ENCODE measurements at places on chromosomes 16 and 17. TPM values are rescaled to one million over a fixed set of nuclear protein-coding genes. Genes with fewer than 3 reads are reported as not detected.
A peak's percentile ranks its signal among the peaks of the same experiment; 100 is the strongest.

Gene OR3A2
- total RNA-seq: 0.26 TPM

Gene KRTAP3-1
- not detected for total RNA-seq

Gene GPR142
- total RNA-seq: 0.28 TPM

Gene CUEDC1
- 0.58 TPM for total RNA-seq

Gene CRHR1
- total RNA-seq: not detected

Gene DGKE
- 33.0 TPM for total RNA-seq

Gene EFNB3
- not detected for total RNA-seq

Gene PTGES3L
- total RNA-seq: 0.66 TPM

Gene TNRC6A
- total RNA-seq: 52.9 TPM

Gene NHERF2
- 1.8 TPM for total RNA-seq

DNA sequence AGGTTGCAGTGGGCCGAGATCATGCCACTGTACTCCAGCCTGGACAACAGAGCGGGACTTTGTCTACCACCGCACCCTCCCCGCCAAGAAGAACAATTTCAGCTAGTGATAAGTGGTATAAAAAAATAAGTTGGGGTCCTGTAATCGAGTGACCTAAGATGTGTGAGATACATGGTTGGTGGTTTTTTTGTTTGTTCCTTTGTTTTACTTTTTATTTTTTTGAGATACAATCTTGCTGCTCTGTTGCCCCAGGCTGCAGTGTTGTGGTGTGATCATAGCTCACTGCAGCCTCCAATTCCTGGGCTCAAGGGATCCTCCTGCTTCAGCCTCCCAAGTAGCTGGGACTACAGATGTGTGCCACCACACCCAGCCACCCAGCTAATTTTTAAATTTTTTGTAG is 58.7 kb downstream of the PITPNC1 start:
- peak; percentile 71 for DNase-seq

- DNase-seq: no peak
These were observed 14.2 kb downstream of the C16orf82 start for GRCh38 chr16:27080895-27081294.

- no peak for DNase-seq
These were observed 2.3 kb upstream of the RSKR start for GRCh38 chr17:28616281-28616680.

GRCh38 chr17:309361-309888 is 43.2 kb downstream of the RPH3AL start:
- no peak for DNase-seq

DNA sequence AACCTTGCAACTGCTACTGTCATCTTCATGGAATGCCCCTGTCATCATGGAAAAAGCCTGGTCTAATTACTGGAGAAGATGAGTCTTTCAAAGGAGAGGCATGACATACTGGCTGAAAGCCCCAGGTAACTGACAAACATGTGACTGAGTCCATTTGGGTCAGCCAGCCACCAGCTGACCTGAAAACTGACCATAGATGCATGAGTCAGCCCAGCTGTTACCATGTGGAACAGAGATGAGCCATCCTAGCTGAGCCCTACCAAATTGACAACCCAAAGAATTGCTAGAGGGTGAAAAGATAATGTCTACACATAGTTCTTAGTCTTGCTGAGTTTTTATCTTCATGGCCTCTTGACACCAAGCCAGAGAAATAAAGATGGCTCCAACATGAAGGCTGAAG is 311.8 kb downstream of the UTP18 start:
- DNase-seq: no peak

GRCh38 chr17:80397686-80398085 is 17.3 kb upstream of the ENDOV start:
- no peak for DNase-seq

DNA sequence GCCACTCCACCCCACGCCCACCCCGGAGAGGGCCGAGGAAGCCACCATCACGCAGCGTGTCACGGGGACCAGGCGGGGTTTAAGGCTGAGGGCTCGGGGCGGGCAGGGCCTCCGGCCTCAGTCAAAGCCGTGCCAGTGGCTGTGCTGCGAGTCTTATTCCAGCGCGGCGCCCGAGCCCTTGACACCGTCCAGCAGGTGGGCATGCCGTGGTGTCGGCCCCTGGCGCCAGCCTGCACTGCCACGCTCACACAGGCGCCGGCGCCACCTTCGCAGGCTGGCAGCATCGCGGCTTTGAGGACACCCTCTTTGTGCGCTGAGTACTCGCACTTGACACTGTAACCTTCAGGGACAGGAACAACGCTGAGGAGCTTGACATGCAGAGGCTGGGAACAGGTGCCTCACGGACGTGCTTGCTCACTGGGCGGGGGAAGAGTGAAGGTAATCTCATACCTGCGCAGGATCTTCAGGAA is 34.0 kb upstream of the ZNF629 start:
- no peak for DNase-seq

DNA sequence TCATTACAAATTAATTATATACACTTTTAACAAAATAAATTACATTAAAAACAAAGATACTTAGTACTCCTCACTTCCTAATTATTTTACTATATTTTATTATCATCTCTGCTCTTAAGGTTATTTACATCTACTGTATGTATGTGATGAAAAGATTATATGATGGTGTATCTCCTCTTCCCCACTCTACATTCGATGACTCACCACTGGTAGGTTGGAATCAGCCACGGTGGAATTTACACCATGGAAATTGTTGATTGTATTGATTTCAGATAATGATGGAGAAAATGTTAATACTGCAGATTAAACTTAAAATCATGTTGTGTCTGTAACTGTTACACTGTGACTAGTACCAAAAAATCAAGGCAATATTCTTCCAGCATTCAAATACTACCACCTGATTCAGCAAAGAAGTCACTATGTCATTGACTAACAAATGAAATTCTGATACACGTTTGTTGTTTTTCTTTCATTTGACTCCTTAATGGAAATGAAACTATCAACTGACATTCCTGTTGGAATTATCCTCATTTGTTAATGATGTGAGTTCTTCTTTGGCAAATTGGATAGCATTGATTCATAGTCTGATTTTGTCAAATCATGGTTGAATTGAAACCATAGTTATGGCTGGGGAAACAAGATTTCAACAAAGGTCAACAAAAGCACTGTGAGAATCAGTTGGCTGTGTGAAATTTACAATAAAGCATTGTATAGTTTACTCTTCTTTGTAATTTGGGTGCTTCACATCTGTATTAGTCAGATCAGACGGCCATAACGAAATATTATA is 69.0 kb upstream of the NLK start:
- no peak for DNase-seq

GRCh38 chr17:75288770-75289114 is 491 bp downstream of the SLC25A19 start:
- peak; percentile 85 for DNase-seq

DNA sequence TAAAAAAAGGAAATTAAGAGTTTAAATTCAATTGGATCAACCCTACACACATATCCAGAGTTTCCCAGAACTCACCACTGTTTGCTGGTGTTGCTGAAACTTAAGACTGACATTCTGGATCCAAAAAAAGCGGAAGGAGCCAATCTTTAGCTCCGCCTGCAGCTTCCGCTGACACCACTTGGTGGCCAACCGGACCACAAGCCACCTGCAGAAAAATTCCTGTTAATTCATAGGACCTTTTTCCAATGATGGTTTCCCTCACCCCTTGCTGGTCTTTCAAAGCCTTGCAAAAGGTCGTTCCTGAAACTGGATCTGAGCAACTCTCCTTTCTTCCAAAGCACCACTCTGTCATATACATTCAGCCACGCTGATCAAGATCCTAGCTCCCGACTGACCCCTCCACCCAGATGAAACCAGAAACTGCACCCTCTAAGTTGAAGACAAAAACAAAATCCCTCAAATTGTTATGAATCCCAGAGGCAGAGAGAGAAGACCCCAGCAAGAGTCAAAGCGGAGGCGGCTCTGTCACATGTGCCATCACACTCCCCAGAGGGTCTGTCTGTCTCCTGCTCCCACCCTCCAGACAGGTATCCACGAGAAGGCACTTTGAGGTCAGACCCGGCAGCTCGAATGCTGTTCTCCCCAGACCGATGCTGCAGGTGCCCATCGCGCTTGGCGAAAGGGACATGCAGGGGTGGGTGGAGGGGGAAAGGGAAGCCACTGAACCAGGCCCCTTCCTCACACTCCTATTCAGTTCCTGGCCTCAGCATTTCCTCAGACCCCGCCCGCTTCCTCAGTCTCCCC is 773 bp downstream of the BLTP2 start:
- DNase-seq: peak; percentile 81

GRCh38 chr17:38918129-38918913 is 7.1 kb upstream of the LASP1NB start:
- no peak for DNase-seq

DNA sequence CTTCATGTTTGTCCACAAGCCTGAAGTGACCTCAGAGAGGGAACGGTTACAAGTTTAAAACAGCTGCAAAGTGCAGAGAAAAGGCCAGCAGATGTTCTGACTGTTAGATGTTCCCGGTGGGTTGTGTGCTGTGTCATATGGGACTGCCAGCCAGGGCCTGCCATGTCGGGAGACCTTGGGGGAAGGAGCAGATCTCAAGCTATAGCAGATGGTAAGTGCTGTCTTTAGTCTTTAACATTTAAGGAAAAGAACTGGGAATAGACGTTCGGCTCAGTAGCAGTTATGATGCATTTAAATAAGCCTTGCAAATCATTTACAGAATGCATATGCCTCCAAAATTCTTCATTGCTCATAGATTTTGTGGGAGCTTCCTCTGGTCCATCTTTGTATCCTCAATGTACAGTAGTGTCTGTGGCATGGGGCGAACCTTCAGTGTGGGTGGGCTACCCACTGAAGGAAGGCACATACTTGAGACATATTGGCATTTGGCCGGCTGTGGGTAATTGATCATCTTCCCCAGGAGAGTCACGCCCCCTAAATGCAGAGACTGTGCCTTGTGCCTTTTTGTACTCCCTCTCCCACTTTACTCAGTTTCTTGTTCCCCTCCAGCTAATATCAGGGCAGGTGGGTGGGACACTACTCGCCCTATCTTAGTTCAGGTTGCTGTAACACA is 131.9 kb downstream of the NPIPB5 start:
- no peak for DNase-seq

GRCh38 chr17:45040459-45040858 is 11.0 kb downstream of the DCAKD start:
- no peak for DNase-seq

GRCh38 chr17:4150096-4150495 is 7.1 kb downstream of the CYB5D2 start:
- no peak for DNase-seq

DNA sequence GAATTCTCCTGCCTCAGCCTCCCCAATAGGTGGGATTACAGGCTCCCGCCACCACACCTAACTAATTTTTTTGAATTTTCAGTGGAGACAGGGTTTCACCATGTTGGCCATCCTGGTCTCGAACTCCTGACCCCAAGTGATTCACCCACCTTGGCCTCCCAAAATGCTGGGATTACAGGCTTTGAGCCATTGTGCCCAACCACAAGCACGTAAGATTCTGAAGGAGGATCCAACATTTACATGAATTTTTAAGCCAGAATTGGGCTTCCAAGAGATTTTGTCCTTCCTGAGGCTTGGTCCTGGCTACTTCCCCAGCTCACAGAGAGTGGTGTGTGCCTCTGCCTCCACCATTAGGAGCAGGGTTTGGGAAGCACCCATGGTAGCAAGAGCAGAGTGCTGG is 11.1 kb downstream of the G6PC3 start:
- DNase-seq: no peak

DNA sequence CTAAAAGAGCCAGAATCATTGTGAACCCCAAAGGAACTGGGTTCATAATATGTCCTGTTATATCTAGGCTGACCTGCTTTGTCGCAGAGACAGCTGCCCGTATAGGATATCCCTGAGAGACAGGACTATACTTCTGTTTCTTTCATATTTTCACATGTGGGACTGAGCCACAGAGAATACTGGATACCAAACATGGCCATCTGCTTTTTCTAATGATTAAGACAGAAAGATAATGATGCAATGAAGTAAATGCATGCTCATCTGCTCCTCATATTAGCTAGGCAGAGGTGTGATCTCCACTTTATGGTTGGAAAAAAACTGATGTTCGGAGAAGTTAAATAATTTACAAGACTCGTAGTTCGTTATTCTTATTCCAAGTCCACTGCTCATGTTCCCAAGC is 160.4 kb downstream of the AATF start:
- DNase-seq: no peak

DNA sequence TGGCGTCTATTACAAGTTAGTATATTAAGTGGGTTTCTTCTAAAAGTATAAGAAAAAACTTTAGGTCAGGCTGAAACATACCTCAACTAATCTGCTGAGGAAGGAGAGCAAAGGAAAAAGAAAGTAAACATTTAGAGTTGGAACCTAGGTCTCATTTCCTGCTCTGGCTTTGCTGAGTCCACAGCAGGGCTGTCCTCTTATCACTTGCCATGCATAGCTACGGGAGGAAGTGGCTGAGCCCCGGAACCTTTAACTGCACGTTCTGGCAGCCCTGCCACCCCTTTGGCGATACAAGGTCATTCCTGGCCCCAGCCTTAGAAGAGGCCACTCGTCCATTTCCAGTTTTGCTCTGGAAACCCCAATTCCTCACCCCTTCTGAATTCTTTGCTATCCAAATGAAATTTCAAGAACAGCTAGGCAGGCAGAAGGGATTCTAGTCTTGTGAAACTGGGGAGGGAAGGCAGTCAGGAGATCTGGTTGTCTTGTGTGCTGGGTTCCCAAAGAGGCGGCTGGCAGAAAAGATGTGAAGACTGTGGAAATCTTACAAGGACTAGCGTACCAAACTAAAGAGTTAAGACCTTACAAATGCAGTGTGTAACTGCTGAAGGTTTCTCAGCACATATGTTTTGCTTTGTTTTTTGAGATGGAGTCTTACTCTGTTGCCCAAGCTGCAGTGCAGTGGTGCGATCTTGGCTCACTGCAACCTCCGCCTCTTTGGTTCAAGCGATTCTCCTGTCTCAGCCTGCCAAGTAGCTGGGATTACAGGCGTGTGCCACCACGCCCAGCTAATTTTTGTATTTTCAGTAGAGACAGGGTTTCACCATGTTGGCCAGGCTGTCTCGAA is 19.1 kb downstream of the WIPI1 start:
- peak; percentile 88 for DNase-seq

GRCh38 chr16:67235816-67236562 is 9.1 kb downstream of the TMEM208 start:
- no peak for DNase-seq

- no peak for DNase-seq
These were observed 18.8 kb upstream of the ERN1 start for GRCh38 chr17:64148699-64149098.

GRCh38 chr17:48905987-48906515 is 2.2 kb upstream of the UBE2Z start:
- DNase-seq: no peak

DNA sequence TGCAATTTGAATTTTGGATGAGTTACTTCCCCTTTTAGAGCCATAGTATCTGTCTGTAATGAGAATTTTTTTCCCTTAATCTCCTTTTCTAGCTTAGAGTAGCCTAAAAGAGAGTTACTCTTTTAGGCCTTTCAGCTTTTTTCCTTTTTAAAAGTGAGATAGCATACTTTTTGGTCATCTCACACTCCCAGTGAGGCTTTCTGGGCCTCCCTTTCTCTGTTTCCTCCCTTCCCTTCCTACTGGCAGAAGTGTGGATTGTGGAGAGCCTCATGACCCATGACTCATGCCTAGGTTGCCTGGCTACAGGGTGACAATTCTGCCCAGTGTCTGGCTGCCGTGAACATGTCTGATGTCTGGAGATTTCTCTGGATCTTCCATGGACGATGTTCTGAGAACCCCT is 15.2 kb downstream of the KRT23 start:
- no peak for DNase-seq
